ENCODE measurements at places on chromosomes 4 and X. TPM values are rescaled to one million over a fixed set of nuclear protein-coding genes. Genes with fewer than 3 reads are reported as not detected.

Gene SPANXC
- not detected for total RNA-seq

Gene MAGEA9B
- under 0.01 TPM for total RNA-seq

Gene HPF1
- 22.5 TPM for total RNA-seq

Gene ARMCX2
- total RNA-seq, result 76.4 TPM

DNA sequence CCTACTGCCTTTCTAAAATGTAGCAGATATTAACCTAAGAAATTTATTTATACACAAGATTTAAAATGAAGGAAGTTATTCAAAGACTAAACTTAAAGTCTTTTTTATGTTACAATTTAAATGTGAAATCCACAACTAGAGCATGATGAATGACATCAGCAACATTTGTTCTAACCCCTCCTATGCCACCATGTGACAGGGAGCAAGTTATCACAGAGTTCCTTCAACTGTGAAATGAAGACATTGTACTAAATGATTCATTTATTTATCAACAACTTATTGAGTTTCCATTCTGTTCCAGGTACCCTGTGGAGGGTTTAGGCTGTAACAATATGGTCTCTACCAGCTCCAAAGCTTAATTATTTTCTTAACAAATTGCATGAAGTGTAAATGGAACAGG, 76.9 kb downstream of the SLC39A8 start:
- no peak for DNase-seq

Gene ZBTB33
- total RNA-seq, result 12.9 TPM

Gene CCSER1
- not detected for total RNA-seq

- DNase-seq, result no peak
These were observed 4.6 kb upstream of the CNKSR2 start for GRCh38 chrX:21369613-21370012.

- peak; percentile 12 for DNase-seq
These were observed 797 bp downstream of the CD99L2 start for GRCh38 chrX:150897421-150898320.

GRCh38 chrX:21126661-21127060, 247.6 kb upstream of the CNKSR2 start:
- DNase-seq, result no peak

- DNase-seq, result no peak
These were observed 25.0 kb downstream of the NLGN4X start for GRCh38 chrX:6203462-6204215.

GRCh38 chrX:41779030-41779564, 55.1 kb downstream of the GPR82 start:
- DNase-seq, result peak; percentile 69

DNA sequence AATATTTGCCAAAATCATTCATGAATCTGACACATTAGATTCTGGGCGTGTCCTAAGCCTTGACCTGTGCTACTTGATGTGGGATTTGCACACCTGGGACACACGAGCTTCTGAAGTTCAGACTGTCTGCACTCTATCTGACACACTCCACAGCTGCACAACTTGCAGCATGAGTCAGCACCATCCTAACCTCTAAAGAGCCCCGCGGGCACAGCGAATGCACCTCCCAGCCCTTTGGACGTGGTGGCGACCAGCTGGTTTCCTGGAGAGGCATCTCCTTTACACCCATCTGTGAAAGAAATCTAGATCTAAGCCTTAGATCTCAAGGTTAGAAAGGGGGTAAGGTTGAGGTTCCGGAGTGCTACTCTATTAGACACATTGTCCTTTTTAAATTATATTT, 69.2 kb downstream of the SORBS2 start:
- peak; percentile 23 for DNase-seq

Gene ERAS
- total RNA-seq, result not detected

- no peak for DNase-seq
These were observed 392.4 kb downstream of the TECRL start for GRCh38 chr4:64016893-64017292.

Gene FGB
- total RNA-seq, result not detected

GRCh38 chrX:108165383-108166111, 74.0 kb downstream of the ATG4A start:
- peak; percentile 44 for DNase-seq

DNA sequence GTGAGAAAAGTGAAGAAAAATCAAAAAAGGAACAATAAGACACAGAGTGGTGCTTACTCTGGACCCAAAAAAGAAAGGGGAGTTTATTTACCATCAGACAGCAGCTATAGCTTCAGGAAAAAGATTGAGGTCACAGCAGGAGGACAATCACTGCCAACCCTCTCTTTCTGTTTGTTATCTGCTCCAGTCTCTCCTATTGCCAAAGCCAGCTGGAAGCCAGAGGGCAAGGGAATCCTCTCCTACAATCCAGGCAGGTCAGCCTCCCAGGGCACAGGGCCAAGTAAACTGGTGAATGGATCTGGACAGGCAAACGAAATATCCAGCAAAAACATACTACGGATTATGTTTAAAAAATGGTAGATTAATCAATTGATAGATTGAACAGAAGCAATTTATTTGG, 306.9 kb upstream of the SLIT2 start:
- DNase-seq, result no peak

DNA sequence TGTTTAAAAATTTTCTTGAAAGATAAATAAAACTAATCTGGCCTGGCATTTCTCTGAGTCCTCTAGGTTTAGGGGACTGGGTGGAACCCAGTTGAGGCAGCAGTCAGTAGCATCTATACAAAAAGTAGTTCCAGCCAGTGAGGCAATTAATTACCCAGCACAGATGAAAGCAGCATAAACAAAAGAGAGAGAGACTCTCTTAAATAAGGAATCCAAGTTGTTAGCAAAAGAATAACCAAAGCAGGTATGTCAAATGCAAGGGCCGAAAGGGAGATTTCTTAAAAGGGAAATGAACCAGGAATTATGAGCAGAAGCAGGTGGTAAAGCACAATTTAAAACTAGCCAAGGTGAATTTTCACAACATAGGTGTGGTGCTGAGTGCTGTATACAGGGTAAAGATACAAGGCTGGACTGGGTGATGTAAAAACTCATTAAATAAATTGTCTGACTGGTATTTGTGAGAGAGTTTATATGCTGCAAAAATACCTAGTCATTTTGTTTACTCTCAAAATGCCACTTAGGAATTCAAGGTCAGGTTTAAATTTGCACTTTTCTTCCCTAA, 94.6 kb upstream of the GALNT7 start:
- DNase-seq, result no peak

Gene CXCL1
- total RNA-seq, result 17.4 TPM

DNA sequence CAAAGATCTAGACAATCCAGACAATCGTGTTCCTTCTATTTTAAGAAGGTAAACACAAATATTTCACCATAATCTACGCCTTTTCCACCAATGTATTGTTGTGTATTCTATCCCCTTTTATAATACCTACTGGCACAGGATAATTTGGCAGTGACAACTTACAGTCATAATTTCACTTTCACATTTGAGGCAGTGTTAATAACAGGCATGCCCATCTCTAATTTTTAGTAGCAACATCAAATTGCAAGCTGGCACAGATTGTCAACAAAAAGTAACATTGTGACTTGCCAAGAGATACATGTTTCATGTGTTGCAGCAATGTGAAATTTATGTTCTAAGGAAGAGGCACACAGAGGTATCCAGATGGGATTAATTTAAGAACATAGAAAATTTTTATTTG, 912.5 kb upstream of the PABPC4L start:
- no peak for DNase-seq

Gene SMARCA1
- 64.7 TPM for total RNA-seq

GRCh38 chr4:174056959-174057358, 226.5 kb downstream of the FBXO8 start:
- no peak for DNase-seq

GRCh38 chrX:121733514-121733913, 686.1 kb downstream of the GLUD2 start:
- peak; percentile 0 for DNase-seq

GRCh38 chr4:508675-509638, 9.9 kb downstream of the PIGG start:
- peak; percentile 28 for DNase-seq

Gene PLAC8
- not detected for total RNA-seq

GRCh38 chr4:83285055-83285407, 433 bp upstream of the COQ2 start:
- peak; percentile 64 for DNase-seq

Gene CDKL2
- 1.3 TPM for total RNA-seq

GRCh38 chrX:82362990-82363389, 1145.1 kb upstream of the POU3F4 start:
- no peak for DNase-seq

DNA sequence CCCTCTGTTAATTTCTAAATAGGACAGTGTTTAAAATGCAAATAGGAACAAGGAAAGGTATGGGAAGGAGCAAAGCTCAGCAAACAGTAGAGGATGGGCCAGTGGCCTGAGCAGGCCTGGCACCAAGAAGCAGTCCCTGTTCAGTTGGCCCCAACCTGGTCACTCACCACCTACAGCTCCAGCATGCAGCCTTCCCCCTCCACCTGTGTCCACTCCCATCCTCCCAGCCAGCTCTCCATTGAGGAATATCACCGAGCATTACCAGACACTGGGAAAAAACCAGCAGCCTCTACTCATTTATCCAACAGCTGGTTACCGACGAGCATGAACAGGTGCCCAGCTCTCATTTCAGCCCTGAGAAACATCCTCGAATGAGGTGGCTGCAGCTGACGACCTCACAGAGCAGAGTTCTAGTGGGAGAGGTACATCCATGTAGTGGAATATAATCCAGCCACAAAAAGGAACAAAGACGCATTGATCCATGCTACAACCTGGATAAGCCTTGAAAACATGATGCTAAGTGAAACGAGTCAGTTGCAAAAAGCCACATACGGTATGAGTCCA, 25.6 kb downstream of the CD99L2 start:
- no peak for DNase-seq

- peak; percentile 97 for DNase-seq
These were observed at the start of gene SLC25A6 for GRCh38 chrX:1391707-1392375. TSS of gene SLC25A6 (minus strand) at chrX:1392113. CDS start at chrX:1392009, 104 bp downstream.

DNA sequence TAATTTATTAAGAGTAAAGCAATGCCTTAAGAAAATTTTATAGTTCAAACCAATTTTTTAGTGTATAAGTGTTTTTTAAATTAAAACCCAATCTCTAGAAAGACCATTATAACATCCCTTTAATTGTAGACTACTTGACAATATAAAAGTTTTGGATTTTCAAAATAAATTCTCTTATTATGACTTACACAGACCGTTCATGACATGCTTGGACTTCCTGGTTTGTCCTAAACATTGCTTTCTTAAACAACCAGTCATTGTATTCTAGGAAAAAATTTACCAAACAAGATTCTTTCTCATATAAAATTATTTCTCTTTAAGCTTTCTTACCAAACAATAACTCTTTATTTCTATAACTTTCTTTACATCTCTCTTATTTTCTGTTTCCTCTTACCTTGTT, 49.0 kb upstream of the CXorf51A start:
- DNase-seq, result peak; percentile 0

Gene ADGRG4
- total RNA-seq, result not detected

Gene TEC
- 0.32 TPM for total RNA-seq

- peak; percentile 44 for DNase-seq
These were observed 148.2 kb downstream of the SMIM20 start for GRCh38 chr4:26062215-26062614.
